Astrocyte of the spinal cord (primary cell): ENCODE measurements at places on chromosomes 12 and 14.

GRCh38 chr12:62767496-62767895 lies 167.5 kb downstream of the PPM1H start:
- peak; percentile 51 for DNase-seq

GRCh38 chr14:95317817-95318343 lies 1.8 kb downstream of the CLMN start:
- no peak for DNase-seq

DNA sequence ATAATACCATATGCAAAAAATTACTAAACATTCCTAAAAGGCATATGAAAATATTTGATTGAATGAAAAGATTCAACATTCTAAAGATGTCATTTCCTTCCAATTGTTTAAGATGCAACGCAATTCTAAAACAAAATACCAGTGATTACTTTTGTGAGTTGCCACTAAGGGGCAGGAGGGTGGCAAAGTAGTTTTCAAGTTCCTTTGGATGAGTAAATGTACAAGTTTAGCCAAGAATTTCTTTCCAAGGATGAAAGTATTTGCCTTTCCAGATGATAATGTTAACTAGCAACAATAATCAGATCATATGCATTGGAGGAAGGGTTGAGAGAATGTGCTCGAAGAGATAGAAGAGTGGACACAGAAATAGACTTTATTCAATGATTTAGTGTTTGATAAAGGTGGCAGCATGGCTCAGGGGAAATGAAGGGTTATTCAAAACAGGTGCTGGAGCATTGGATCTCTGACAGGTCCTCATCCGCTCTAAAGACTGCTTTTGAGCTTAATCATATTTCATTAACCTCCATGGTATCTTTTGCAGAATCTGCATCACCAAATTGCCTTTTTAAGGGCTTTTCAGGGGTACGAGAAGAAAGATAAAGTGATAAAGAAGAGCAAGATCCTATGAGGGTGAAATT lies 678.5 kb upstream of the TBX3 start:
- DNase-seq: no peak

DNA sequence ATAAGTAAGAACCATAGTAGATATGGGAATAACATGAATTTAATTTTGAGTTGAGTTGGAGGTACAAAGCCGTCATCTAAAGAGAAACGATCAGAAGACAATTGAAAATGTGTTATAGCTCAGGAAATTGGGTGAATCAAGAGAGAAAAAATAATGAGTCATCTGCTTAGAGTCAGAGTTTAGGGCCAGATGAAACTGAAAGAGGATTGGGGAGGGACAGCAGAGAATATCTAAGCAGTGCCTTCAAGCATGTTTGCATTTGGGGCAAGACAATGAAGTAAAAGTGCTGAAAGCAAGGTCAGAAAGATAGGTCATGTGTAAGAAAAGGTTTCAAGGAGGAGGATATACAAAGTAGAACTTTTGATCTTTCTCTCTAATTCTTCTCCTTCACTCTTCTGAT lies 49.4 kb downstream of the SLC15A5 start:
- no peak for DNase-seq

DNA sequence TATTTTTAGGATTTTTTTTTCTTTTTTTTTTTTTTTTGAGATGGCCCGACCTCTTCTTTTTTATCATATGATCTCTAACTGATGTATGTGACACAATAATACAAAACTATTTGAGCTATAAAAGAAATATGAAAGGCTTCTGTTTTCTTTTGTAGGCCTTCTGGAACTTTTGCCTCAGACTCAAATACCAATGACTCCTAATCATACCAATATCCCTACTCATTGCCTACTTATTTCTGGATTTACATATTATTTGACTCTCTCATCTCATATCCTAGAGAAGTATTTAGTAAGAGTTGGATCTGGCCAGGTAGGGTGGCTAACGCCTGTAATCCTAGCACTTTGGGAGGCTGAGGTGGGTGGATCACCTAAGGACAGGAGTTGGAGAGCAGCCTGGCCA lies 12.7 kb upstream of the WDR89 start:
- no peak for DNase-seq

DNA sequence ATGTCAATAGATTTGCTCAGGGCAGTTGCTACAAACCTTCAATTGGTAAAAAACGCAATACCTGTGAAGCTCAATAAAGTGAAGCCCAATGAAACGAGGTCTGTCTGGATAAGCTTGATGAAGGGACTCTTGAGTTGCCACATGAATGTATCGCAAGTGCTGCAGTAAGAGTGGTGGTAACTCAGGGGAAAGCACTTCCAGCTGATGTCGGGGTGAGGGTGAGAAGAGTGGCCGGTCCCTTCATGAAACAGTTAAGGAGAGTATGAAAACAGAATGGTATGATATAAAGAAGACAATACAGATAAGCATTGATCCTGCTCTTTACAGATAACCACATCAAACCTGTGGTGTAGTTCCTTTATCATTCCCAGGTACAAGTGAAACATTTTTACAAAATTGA lies 83.4 kb upstream of the EVL start:
- DNase-seq: no peak

- no peak for DNase-seq
These were observed 28.8 kb downstream of the CLMN start for GRCh38 chr14:95290871-95291431.

GRCh38 chr12:96808587-96808986 lies 98.5 kb upstream of the NEDD1 start:
- DNase-seq: no peak

- DNase-seq: no peak
These were observed 25.4 kb downstream of the CDC42BPB start for GRCh38 chr14:103031956-103032355.

- no peak for DNase-seq
These were observed 55.2 kb downstream of the EFCAB11 start for GRCh38 chr14:89899291-89899690.

- peak; percentile 42 for DNase-seq
These were observed 231.7 kb downstream of the NRXN3 start for GRCh38 chr14:78401866-78402265.

- peak; percentile 29 for DNase-seq
These were observed 234.9 kb upstream of the CAND1 start for GRCh38 chr12:67034110-67034879.

DNA sequence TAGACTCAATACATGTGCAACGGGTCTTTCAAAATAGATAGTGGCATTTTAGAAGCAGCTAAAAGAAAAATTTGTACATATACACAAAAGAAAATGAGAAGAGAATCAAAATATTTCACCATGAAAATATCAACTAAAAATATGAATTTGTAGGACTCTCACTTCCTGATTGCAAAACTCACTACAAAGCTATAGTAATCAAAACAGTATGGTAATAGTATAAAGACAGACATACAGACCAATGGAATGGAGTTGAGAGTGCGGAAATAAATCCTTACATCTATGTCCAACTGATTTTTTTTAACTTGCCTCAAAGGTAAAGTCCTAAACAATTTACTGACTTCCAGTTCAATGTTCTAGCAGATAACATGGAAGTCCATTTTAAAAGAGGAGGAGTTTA lies 13.1 kb downstream of the C2CD5 start:
- DNase-seq: no peak
